ENCODE measurements at places on chromosomes 4 and X.

GRCh38 chr4:67091673-67092072, 453.6 kb downstream of the CENPC start:
- DNase-seq = no peak

GRCh38 chrX:11447418-11447817, 154.2 kb downstream of the AMELX start:
- DNase-seq = peak; percentile 20

GRCh38 chr4:49000806-49001205, 14.7 kb downstream of the CWH43 start:
- DNase-seq = no peak

GRCh38 chrX:30885136-30885535, 3.9 kb downstream of the TAB3 start:
- DNase-seq = no peak

DNA sequence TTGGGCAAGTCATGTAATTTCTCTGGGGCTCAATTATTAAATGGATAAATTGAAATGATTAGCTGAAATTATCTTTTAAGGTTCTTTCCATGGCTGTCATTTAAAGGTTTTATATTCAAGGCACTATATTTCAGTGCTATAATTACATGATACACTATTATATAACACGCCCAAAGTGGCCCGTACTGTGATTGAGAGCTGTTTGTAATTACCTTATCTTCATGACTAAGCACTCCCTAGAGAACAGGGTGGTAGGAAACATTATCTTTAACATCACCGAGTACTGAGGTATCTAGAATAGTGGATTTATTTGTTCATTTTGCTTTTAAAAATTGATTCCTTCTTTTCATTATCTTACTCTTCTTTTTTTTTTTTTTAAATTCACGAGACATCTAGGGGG, 79.0 kb downstream of the DIAPH2 start:
- DNase-seq = no peak

- peak; percentile 38 for DNase-seq
These were observed 93.9 kb upstream of the ANKRD50 start for GRCh38 chr4:124806403-124806802.

DNA sequence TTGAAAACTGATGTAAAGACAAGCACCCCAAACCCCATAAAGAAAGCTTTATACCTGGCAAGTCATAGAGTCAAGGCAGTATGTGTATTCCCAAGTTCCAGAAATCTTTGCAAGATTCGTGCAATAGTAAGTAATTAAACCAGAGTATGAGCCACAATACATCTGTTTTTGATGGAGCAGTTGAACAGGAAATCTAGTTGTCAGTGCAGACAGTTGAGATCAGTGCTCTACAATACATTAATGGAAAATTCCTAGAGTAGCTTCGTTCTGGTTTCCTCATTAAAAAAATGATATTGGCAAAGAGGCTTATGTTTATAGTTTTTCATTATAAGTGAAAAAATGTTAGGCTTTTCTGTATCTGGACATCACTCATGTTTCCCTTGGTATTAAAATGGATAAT, 575.3 kb downstream of the TRIML1 start:
- no peak for DNase-seq

GRCh38 chr4:111717921-111718320, 427.3 kb upstream of the FAM241A start:
- no peak for DNase-seq

Measured in EH (cell line).